Kidney tubule cell (primary cell): ENCODE measurements at places on chromosomes 6 and 20.
A peak's percentile ranks its signal among the peaks of the same experiment; 100 is the strongest.

- peak; percentile 98 for DNase-seq
Measured at GRCh38 chr20:63835021-63835858, 4.2 kb upstream of the ZBTB46 start.

GRCh38 chr20:41369673-41370072, 3.1 kb upstream of the EMILIN3 start:
- no peak for DNase-seq

GRCh38 chr6:99789767-99790166, 183.1 kb downstream of the PRDM13 start:
- DNase-seq, result no peak

GRCh38 chr6:89792881-89793280, 26.7 kb downstream of the MDN1 start:
- peak; percentile 48 for DNase-seq

DNA sequence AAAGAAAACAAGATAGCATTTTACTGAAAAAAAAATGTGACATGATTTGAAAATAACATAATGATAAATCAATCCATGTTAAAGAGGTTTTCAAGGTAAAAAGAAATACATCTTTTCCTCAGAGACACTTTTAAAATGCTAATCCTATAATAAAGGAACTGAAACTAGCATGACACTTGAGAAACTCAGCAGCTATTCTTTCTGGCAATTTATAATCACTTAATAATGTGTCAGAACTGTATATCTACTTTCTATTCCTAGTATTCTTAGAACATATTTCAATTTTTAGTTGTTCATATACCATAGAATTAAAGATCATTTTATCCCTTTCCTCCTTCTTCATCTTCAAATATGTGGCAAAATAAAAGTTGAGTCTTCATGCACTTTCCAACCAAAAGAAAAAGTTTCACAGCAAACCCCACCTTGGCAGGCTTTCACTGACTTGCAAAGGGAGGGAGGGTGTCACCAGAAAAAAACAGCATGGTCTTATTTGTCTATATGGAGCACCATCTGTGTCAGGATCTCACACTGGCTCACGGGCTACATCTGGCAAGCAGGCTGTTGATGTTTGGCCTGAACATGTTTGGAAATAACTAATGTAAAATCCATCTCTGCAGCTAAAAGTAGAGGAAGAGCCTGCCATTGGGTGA, 48.5 kb downstream of the FHL5 start:
- DNase-seq, result no peak
